ENCODE measurements at places on chromosomes 5 and 9. TPM values are rescaled to one million over a fixed set of nuclear protein-coding genes. Genes with fewer than 3 reads are reported as not detected.

DIMT1 gene
- total RNA-seq = 24.5 TPM

PCDHGA2 gene
- 0.27 TPM for total RNA-seq

RPS14 gene
- total RNA-seq = 8,241 TPM

TAF11L9 gene
- total RNA-seq = not detected

PLAC8L1 gene
- not detected for total RNA-seq

FOXI1 gene
- not detected for total RNA-seq

PTGS1 gene
- 49.8 TPM for total RNA-seq

MCIDAS gene
- not detected for total RNA-seq

ACER2 gene
- 3.8 TPM for total RNA-seq

TAF1L gene
- under 0.01 TPM for total RNA-seq

CCDC180 gene
- 4.0 TPM for total RNA-seq

PFN3 gene
- not detected for total RNA-seq

LAMC3 gene
- total RNA-seq = under 0.01 TPM

TEX48 gene
- total RNA-seq = not detected

NIM1K gene
- 0.27 TPM for total RNA-seq

PRKACG gene
- total RNA-seq = under 0.01 TPM

CCL19 gene
- total RNA-seq = not detected

TTC23L gene
- under 0.01 TPM for total RNA-seq

LRRC14B gene
- total RNA-seq = 0.54 TPM

PDE8B gene
- 0.27 TPM for total RNA-seq

PCDHA3 gene
- under 0.01 TPM for total RNA-seq

EQTN gene
- total RNA-seq = not detected

NSG2 gene
- not detected for total RNA-seq

HBEGF gene
- total RNA-seq = 3.0 TPM

CFAP157 gene
- 0.27 TPM for total RNA-seq

SLCO6A1 gene
- not detected for total RNA-seq

NCS1 gene
- 0.27 TPM for total RNA-seq

STPG3 gene
- 0.54 TPM for total RNA-seq

PCSK5 gene
- total RNA-seq = 3.0 TPM

SH3RF2 gene
- under 0.01 TPM for total RNA-seq

LEAP2 gene
- total RNA-seq = 0.81 TPM

PCDHA9 gene
- under 0.01 TPM for total RNA-seq

NEK6 gene
- 22.6 TPM for total RNA-seq

PALM2AKAP2 gene
- total RNA-seq = under 0.01 TPM

MAP1B gene
- 0.54 TPM for total RNA-seq

PTGER4 gene
- 323 TPM for total RNA-seq

HNRNPA0 gene
- 20.2 TPM for total RNA-seq

SHC3 gene
- total RNA-seq = 0.27 TPM

MSX2 gene
- total RNA-seq = 0.27 TPM

TBC1D13 gene
- 21.3 TPM for total RNA-seq

GPR151 gene
- total RNA-seq = not detected

PCDHA1 gene
- total RNA-seq = not detected

CMBL gene
- 14.3 TPM for total RNA-seq

CDH18 gene
- total RNA-seq = not detected

ISL1 gene
- not detected for total RNA-seq

RAB14 gene
- 17.8 TPM for total RNA-seq

LPAR1 gene
- 0.27 TPM for total RNA-seq

HTR4 gene
- total RNA-seq = under 0.01 TPM

DDX4 gene
- total RNA-seq = not detected

ECSCR gene
- total RNA-seq = not detected

LTC4S gene
- 8.6 TPM for total RNA-seq

SPINK4 gene
- not detected for total RNA-seq
